ENCODE measurements at places on chromosomes 5 and 9.
A peak's percentile ranks its signal among the peaks of the same experiment; 100 is the strongest.

DNA sequence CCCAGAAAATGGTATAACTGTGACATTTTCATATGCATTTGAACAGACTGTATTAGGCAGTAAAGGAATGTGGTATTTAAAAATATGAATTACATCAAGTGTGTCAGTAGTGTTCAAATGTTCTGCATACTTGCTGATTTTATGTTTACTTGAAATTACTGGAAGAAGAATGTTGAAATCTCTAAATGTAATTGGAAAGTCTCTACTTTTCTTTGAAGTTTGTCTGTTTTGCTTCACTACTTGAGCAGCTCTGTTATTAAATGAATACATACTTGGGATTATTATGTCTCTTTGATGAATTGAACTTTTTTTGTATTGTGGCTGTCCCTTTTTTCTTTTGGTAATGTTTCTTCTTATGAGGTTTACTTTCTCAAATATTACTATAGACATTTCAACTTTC is 205.6 kb downstream of the TAF11L14 start:
- no peak for DNase-seq

GRCh38 chr9:131394464-131395156 is 724 bp downstream of the PRRC2B start:
- DNase-seq: peak; percentile 68

GRCh38 chr5:66989286-66989685 is 207.3 kb downstream of the CD180 start:
- DNase-seq: peak; percentile 53

- DNase-seq: no peak
These were observed 589.5 kb downstream of the GABRG2 start for GRCh38 chr5:162657076-162657475.

GRCh38 chr5:80143491-80143890 is 108.3 kb downstream of the THBS4 start:
- DNase-seq: no peak

DNA sequence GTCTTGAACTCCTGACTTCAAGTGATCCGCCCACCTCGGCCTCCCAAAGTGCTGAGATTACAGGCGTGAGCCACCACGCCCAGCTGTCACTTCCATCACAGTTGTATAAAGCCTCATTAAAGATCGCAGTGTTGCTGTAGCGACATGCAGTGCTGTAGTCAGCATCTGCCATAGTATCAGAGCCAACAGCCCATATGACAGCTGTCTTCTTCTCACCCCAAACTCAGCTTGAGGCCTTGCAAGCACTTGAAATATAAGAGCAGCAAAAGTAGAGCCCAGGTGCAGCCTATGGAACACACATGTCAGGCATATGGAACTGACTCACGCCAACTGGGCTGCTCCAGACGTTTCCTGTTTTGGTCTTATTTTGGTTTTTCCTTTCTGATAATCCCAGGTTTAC is 167.8 kb downstream of the TRIO start:
- DNase-seq: no peak

GRCh38 chr5:27144456-27144855 is 106.1 kb upstream of the CDH9 start:
- no peak for DNase-seq
